ENCODE measurements at places on chromosomes 3 and 15. TPM values are rescaled to one million over a fixed set of nuclear protein-coding genes. Genes with fewer than 3 reads are reported as not detected.
A peak's percentile ranks its signal among the peaks of the same experiment; 100 is the strongest.

DNA sequence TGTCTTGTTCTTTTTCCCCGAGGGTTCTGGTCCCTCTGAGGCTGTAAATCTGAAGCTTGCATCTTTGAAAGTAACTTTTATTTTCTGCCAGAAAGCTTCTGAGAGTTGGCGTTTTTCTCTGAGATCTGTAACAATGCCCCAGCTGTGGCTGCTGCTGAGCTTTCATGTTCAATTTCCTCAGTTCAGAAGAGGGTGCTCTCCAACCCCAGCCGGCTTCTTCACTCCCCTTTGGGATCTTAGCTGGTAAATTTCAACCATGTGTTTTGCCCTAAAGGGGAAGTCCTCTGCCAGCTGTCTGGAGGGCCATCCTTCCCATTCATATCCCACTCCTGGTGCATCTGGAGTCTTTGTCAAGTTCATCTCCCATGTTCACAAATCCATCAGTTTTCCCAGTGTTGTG is 18.3 kb upstream of the CFAP100 start:
- no peak for DNase-seq

DNA sequence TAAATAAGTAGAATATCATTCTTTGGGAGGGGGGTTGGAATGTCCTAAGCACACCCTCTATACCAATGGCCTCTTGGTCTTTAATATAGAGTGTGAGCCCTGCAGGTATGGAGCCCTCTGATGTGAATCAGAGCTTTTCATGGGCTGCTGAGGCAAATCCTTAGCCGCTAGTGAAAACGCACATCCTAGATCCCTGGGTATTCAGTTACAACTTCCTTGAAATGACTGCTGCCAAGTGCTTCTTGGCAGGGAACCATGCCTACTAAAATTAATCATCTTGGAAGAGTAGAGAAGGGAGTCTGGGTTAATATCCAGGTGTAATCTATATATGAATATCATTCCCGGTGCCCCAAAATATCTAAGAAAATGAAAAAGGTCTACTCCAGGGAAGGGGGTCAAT is 109.1 kb downstream of the POLQ start:
- DNase-seq, result peak; percentile 70

DNA sequence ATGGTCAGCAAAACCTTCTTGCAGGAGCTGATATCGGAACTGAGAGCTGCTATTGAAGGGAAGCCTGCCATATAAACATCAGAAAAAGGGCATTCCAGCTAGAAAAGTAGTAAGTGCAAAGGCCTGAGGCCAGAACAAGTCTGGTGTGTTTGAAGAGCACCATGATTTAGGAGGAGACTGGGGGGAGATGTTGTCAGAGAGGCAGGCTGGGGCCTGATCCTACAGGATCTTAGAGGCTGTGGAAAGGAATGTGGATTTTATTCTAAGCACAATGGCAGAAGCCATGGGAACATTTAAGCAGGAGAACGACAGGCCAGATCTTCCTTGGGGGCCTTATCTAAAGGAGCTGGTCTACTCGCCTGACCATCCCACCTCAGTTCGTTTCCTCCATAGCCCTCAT is 5.1 kb upstream of the MUC13 start:
- no peak for DNase-seq

DNA sequence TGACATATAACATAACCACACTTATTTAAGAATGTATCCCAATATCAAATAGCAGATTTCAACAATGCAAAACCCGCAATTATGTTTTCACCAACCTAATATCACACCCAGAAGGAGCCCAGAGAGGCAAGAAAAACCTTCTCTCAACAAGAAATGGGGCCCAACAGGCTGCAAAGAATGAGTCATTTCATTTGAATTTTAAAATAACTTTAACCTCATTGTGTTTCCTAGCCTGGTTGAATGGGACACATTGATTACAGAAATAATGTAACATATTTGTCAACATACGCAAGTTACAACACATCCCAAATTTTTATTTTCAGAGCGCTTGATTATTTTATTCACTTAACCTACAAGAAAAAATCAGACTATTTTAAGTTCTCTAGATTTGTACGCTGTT is 365.1 kb upstream of the SLCO3A1 start:
- DNase-seq, result no peak

Gene SCAMP5
- 9.0 TPM for total RNA-seq

DNA sequence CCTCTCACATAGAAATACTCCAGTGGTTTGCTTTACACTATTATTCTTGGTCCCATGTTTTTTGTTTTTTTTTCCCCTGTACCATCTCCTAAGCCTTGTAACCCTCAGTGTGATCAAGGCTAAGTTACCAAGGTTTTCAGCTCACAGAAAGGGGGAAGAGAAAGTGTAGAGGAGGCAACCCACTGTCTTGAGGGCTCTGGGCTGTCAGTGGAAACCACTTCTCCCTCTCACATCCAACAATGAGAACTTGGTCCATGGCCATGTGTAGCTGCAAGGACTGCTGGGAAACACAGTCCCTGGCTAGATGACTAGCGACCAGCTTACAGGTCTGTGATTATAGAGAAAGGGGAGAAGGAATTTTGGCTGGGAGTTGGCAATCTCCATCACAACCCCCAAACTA is 30.3 kb downstream of the GPD1L start:
- DNase-seq, result no peak

DNA sequence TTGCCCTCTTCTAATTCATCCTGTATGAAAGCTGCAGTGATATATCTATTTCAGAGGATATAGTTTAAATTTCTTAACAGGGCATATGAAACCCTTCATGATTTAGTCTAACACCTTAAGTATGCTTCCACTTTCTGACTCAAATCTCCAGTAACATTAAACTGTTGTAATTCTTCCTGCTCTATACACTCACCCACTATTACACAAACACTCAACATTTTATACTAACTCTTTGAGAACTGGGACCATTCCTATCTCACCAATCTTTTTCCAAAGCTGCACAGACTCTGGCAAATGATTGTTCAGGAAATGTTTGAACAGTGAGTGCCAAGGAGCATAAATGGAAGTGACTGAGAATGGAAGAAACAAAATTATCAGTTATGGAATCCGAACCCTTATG is 560.4 kb upstream of the DPPA4 start:
- DNase-seq, result no peak

Gene EPHA6
- 1.8 TPM for total RNA-seq

DNA sequence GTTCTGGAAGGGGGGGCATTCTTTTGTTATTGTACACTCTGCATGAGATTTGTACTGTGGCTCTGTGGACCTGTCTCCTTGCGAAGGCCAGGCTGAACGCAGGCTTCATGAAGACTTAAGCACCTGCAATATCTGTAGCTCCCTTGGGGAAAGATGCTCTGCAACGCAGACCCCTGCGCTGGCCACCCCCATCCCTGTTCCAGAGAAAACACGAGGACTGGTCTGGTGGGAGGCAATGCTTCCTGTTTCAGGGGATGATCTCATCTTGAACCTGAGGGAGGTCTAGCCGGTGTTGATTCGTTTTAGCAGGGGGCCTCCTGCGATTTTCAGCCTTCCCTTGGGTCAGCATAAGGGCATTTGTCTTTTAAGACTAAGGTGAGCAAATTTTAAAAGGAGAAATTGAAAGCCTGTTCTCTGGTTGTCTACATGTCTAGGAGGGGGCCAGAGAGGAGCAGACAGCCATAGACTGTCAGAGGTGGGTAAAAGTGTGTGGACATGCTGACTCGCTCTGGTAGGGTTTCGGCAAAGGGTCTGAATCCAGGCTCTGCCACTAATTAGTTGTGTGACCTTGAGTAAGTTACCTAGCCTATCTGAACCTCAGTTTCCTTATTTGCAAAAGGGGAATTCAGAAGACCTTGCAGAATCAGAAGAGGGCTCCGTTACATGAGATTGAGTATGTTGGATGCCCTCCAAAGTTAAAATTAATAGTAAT is 80.9 kb upstream of the RASGRF1 start:
- DNase-seq, result no peak

Gene IFT80
- 9.1 TPM for total RNA-seq

DNA sequence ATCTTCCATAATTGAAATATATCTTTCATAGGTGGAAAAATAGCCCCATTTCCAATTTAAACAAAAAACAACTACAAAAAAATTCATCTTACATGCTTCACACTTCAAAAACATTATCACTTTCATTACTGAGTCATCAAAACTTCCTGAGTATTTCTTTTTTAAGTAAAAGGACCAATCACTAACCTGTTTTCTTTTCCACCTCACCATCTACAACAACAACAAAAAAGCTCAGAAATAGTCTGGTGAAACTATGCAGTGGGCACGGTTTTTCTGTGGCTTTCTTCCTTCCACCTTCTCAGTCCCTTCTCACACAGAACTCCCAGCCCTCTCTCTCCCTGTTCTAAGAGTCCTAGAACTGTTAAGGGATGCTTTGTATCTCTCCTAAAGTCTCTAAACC is 20.3 kb upstream of the TNIK start:
- DNase-seq, result no peak

DNA sequence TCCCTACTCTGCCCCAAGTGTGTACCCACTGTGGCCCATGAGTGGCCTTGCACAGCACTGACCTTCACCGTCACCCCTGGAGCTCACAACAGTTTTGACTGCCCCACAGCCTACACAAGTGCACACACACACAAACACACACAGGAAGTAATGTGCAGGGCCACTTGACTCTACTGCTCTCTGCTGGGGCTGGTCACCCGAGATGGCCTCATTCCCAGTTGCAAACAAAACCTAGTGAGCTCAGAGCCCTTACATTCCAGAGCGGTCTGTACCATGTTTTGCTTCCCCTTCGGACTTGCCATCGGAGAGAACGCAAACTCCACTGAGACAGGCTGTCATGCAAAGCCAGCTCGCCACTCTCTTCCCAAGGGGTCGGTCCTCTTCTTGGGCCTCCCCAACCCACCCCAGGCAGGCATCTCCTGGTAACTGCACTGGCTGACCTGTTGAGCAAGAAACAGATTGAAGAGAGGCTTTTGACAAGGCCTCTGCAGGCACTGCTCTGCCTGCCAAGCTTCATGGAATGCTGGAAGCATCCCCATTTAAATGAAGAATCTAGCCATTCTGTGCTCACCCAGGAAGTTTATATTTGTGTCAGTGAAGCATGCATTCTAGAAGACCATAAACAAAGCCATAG is 232.0 kb upstream of the IGF1R start:
- no peak for DNase-seq

Gene TMA7
- 517 TPM for total RNA-seq

Gene TSPAN3
- 125 TPM for total RNA-seq

Gene CELF6
- not detected for total RNA-seq

DNA sequence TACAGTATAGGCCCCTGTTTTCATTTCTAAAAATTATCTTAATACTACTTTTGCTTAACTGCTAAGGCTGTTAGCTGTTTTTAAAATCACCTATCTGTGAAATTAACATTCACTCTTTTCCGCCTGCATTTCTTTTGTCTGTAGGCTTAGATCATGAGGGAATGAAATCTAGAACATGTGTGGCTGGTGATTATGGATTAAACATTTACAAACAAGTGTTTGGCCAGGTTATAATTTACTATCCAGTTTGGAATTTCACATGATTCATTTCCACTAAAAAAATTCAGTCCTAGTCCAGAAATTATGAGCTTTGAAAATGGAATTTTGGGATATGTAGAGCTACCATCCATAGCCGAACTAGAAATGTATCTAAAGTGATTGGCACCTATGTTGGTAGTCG is 39.1 kb downstream of the GOLM2 start:
- DNase-seq, result no peak

Gene KLHL24
- 10.0 TPM for total RNA-seq

GRCh38 chr3:15629860-15630597 is 28.5 kb downstream of the BTD start:
- DNase-seq, result peak; percentile 92

DNA sequence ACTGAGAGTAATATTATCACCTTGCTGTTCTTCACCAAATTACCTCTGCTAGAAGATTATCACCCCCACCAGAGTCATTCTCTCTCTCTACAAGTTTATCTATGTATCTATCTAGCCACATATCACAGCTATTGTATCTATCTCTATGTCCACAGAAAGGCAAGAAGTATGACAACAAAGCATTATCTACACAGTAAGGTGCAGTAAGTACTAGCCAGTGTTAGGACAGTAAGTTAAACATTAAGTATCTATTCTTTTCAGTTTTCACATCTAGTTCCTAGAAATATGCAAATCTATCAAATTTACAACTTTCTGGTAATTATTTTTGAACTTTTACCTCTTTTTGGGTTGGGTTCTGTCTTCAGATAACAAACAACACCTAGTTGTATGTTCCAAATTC is 26.5 kb upstream of the XXYLT1 start:
- DNase-seq, result no peak

- no peak for DNase-seq
Observed at GRCh38 chr15:72724028-72724427, 38.0 kb downstream of the BBS4 start.

DNA sequence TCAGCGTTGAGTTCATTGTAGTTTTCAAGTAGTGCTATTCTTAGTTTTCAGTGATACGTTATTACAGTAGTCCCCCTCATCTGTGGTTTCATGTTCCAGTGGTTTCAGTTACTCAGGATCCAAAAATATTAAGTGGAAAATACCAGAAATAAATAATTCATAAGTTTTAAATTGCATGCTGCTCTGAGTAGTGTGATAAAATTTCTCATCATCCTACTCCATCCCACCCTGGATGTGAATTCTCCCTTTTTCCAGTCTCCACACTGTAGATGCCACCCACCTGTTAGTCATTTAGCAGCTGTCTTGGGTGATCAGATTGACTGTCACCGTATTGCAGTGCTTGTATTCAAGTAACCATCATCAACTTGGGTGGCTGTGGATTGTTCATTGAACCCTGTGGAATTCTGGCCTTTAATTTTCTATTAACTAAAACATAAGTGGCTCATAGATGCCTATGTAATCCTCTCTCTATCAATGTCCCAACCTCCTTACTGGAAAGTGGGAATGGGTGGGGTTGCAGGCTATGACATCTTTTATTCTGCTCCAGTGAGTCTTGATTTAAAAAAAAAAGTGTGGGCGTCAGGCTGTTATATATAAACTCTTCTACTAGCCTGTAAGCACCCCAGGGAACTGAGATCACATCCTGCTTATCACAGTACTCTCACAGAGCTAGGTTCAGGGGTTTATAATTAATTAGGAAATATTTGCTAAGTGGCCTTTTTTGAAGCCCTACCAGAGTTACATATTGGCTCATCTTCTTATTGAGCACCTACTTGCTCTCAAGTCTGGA is 97.5 kb downstream of the CFAP20DC start:
- no peak for DNase-seq

GRCh38 chr15:23570486-23570885 is 5.0 kb downstream of the MKRN3 start:
- DNase-seq, result peak; percentile 38

GRCh38 chr3:99625237-99625622 is 13.2 kb upstream of the COL8A1 start:
- DNase-seq, result no peak

GRCh38 chr3:102237181-102237580 is 197.6 kb upstream of the ZPLD1 start:
- DNase-seq, result peak; percentile 89
